CD4-positive, alpha-beta memory T cell (primary cell): ENCODE measurements at places on chromosomes 5 and 9. TPM values are rescaled to one million over a fixed set of nuclear protein-coding genes. Genes with fewer than 3 reads are reported as not detected.

The PCYOX1L gene
- total RNA-seq = 43.9 TPM

The ALDH1B1 gene
- total RNA-seq = 4.1 TPM

The NR5A1 gene
- total RNA-seq = not detected

The SLC6A18 gene
- total RNA-seq = not detected

DNA sequence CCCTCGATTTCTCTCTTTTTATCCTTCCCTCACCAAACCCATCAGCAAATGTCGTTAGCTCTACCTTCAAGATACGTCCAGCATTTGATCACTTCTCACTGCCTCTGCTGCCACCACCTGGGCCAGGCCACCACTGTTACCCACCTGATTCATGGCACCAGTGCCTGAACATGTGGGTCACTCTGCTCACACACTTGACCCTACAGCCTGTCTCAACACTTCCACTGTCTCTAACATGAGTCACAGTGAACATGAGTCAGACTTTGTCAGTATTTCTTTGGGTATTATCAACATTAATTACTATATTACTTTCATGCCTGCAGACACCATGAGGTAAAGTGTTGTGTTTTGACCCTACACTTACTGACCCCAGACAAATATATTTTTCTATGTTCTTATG lies 19.6 kb downstream of the SLC24A2 start:
- no peak overlapping the region for H3K4me3 ChIP-seq
- no peak overlapping the region for H3K27ac ChIP-seq
- no peak for DNase-seq
- H3K4me1 ChIP-seq = no peaks in the 10 kb centered on the region
- no peaks in the 10 kb centered on the region for H3K36me3 ChIP-seq
- H3K27me3 ChIP-seq = no peaks in the 10 kb centered on the region

- no peak overlapping the region for H3K4me3 ChIP-seq
- no peaks in the 10 kb centered on the region for H3K36me3 ChIP-seq
- no peak overlapping the region for H3K27ac ChIP-seq
- no peak for DNase-seq
- no peaks in the 10 kb centered on the region for H3K27me3 ChIP-seq
Measured at GRCh38 chr9:31253800-31254762, 1130.4 kb upstream of the ACO1 start.

GRCh38 chr5:149641000-149641576 lies 59.8 kb downstream of the ARHGEF37 start:
- H3K36me3 ChIP-seq = no peaks in the 10 kb centered on the region
- no peak overlapping the region for H3K27ac ChIP-seq
- H3K4me3 ChIP-seq = no peak overlapping the region
- H3K4me1 ChIP-seq = no peaks in the 10 kb centered on the region

DNA sequence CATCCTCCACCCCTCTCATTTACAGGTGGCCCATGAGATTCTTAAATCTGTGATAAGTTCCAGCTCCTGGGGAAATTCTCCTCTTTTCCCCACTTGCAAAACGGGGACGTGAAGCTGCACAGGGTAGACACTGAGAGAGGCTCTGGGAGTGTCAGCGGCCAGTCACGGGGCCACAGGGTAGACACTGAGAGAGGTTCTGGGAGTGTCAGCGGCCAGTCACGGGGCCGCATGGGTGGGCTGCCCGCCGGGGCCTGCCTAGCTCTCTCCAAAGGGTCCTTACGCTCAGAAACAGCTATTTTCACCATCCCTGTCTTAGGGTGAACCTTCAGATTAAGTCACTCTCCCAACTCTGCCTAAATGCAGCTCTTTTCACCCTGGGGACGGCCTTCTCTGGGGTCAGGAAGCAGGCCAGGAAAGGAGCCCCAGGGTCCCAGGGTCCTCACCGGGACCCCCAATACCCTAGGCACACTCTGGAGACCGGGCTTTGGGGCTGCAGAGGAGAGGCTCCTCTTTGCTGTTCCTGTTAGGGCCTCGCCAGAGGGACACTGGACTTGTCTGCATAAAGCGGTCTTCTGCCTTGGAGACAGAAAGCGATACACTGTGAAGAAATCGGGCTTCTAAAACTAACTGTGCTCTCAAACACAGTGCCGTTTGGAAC lies 1.5 kb downstream of the FAM78A start:
- H3K27ac ChIP-seq = peak overlapping the region; percentile 72
- no peaks in the 10 kb centered on the region for H3K27me3 ChIP-seq
- H3K4me3 ChIP-seq = peak overlapping the region; percentile 100

GRCh38 chr9:114771889-114772288 lies 34.0 kb downstream of the TNFSF15 start:
- no peaks in the 10 kb centered on the region for H3K36me3 ChIP-seq
- H3K4me3 ChIP-seq = no peak overlapping the region
- peaks cover 16% of the 10 kb centered on the region for H3K4me1 ChIP-seq
- H3K27ac ChIP-seq = no peak overlapping the region
- H3K27me3 ChIP-seq = no peaks in the 10 kb centered on the region
- no peak for DNase-seq

DNA sequence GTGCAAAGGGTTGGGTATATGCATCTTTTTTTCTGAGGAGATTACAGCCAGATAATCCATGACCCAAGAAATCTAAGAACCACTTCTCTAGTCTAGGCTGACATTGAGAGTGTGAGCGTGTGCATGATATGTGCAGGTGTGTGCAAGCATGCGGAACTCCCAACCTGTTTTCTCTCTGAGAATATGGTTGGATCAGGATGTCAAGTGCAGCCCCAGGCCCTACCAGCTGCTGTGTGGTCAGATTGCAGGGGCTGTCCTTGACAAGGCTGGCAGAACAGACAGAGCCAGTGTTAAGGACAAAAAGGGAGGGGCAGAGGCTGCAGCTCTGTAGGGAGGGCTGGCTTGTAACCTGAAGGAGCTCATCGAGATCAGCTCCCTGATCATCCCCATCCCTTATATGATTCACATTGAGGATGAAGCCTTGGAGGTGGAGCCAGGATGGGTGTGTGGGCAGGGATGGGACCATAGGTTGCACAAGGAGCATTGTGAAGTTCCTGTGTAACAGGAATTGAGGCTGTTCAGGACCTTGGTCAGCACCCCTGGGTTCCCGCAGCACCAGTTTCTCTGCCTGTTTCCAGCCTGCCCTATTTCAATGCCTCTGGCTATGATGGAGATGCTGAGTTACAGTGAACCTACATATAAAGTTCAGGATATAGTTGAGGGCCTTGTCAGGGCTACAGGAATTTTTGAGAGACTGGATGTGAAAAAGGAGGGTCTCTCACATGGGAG lies 52.6 kb upstream of the ARAP3 start:
- no peaks in the 10 kb centered on the region for H3K4me1 ChIP-seq
- no peaks in the 10 kb centered on the region for H3K36me3 ChIP-seq
- H3K27ac ChIP-seq = no peak overlapping the region

- no peaks in the 10 kb centered on the region for H3K27me3 ChIP-seq
- DNase-seq = no peak
- peaks cover 14% of the 10 kb centered on the region for H3K36me3 ChIP-seq
- H3K4me1 ChIP-seq = peaks cover 29% of the 10 kb centered on the region
- peak overlapping the region; percentile 95 for H3K27ac ChIP-seq
Measured at GRCh38 chr5:97182571-97183099, 412 bp downstream of the RIOK2 start.

DNA sequence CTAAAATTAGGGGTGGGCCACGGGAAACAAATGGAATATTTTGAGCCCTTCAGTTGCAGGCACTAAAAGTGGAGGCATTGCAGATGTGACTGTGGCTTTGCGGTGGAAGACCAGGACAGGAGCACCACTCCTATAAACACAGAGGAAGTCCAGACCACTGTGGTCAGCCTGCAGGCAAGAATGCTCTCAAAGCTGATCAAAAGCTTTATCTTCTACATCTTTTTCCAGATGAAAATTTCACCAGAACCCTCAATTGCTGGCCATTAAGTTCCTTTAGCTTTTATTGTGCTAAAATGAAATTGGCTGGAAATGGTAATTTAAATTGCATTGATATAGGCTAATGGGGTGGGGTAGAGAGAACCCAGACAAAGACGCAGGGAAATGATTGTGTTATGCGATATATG lies 208.8 kb downstream of the ERCC6L2 start:
- DNase-seq = no peak
- no peak overlapping the region for H3K27ac ChIP-seq
- no peaks in the 10 kb centered on the region for H3K4me1 ChIP-seq
- no peaks in the 10 kb centered on the region for H3K36me3 ChIP-seq
- H3K27me3 ChIP-seq = no peaks in the 10 kb centered on the region
- no peak overlapping the region for H3K4me3 ChIP-seq

DNA sequence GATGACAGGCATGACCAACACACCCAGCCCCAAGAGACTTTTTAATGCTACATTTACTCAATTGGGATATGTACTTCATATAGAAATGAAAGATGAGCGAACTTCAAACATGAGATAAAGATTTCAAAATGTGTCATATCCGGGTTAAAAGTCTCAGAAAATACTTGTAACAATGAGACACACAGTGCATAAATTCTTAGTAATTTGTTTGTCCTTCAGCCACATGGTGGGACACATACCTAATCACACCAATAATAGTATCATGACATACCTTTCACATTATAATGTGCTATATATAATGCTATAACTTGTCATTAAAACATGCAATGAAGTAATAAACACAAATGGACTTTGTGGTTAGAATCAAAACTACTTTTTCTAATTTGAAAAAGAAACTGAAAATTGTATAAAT lies 204.7 kb upstream of the RFX3 start:
- peaks cover 10% of the 10 kb centered on the region for H3K4me1 ChIP-seq
- H3K27ac ChIP-seq = no peak overlapping the region
- DNase-seq = no peak
- no peaks in the 10 kb centered on the region for H3K27me3 ChIP-seq
- H3K4me3 ChIP-seq = no peak overlapping the region

DNA sequence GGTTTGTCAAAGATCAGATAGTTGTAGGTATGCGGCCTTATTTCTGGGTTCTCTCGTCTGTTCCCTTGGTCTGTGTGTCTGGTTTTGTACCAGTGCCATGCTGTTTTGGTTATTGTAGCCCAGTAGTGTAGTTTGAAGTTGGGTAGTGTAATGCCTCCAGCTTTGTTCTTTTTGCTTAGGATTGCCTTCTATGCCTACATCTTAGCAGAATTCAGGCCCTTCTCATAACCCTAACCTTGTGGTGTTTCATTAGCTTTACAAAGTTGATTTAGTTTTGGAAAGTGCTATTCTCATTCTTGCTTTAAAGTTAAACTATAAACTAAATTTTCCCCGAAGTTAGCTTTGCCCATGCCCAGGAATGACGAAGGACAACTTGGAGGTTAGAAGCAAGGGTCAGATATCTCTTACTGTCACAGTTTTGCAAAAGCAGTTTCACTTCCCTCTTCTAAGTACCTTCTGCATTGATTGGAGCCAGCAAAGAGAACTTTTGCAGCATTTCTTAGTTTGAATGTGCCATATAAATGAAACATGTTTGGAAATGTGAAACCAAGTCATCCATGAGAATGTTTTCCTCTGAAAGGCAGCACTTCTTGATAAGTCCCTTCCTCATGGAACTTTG lies 274.3 kb upstream of the DMRT1 start:
- no peaks in the 10 kb centered on the region for H3K4me1 ChIP-seq
- DNase-seq = no peak
- H3K27ac ChIP-seq = no peak overlapping the region
- H3K36me3 ChIP-seq = no peaks in the 10 kb centered on the region
- no peak overlapping the region for H3K4me3 ChIP-seq

GRCh38 chr5:111748304-111748763 lies 8.7 kb downstream of the NREP start:
- no peaks in the 10 kb centered on the region for H3K36me3 ChIP-seq
- no peaks in the 10 kb centered on the region for H3K4me1 ChIP-seq
- no peak overlapping the region for H3K4me3 ChIP-seq
- no peak for DNase-seq
- H3K27ac ChIP-seq = no peak overlapping the region

GRCh38 chr9:122207096-122207495 lies 21.7 kb downstream of the LHX6 start:
- no peak overlapping the region for H3K27ac ChIP-seq
- no peaks in the 10 kb centered on the region for H3K36me3 ChIP-seq
- no peak for DNase-seq
- no peak overlapping the region for H3K4me3 ChIP-seq
- no peaks in the 10 kb centered on the region for H3K27me3 ChIP-seq

DNA sequence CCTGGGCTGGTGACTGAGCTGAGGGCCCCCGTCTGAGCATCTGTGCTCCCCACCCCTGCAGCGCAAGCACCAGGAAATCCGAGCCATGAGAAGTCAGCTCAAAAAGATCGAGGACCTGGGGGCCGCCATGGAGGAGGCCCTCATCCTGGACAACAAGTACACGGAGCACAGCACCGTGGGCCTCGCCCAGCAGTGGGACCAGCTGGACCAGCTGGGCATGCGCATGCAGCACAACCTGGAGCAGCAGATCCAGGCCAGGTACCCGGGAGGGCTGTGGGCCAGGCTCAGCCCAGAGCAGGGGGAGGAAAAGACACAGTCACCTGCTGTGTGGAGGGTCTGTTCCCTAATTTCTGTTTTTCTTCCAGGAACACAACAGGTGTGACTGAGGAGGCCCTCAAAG lies 24.6 kb downstream of the DYNC2I2 start:
- no peak overlapping the region for H3K27ac ChIP-seq
- H3K36me3 ChIP-seq = peaks cover 57% of the 10 kb centered on the region
- no peaks in the 10 kb centered on the region for H3K27me3 ChIP-seq
- H3K4me3 ChIP-seq = no peak overlapping the region
- no peaks in the 10 kb centered on the region for H3K4me1 ChIP-seq

DNA sequence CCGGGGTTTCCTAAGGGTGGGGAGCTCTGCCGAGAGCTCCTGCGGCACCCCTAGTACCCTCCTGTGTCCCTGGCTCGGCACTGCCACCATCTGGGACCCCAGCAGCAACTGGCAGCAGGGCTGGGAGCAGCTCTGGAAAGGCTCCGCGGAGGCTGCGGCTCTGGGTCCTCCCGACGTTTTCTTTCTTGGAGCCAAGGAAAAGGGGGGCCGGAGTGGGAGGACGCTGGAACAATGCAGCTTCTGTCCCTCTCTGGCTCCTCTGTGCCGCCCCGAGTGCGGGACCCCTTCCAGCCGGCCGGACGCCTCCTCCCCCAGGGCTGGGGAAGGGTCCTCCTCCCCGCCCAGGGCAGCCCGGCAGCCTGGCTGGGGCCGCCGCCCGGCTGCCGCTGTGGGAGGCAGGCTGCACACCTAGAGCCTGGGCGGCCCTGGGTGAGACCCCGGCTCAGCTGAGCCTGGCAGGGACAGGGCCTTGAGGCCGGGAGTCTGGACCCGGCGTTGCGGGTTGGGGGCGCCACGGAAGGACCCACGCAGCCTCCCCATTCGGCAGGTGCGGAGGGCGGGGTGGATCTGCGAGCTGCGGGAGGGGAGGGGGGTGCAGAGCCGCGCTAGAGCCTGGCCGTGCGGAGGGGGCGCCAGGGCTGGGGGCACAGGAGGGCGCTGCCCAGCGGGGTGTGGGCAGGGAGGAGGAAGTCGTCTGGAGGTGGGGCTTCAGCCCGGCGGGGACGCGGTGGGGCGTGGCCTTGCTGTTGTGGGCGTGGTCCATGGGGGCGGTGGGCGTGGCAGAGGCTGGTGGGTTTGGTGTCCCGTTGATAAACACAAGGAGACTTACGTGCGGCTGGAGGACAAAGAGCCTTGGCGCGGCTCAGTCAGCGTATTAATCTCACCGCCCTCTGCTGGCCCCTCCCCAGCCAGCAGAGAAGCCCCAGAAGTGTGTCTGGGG lies 15.1 kb downstream of the GPSM1 start:
- no peaks in the 10 kb centered on the region for H3K27me3 ChIP-seq
- DNase-seq = peak; percentile 36
- no peaks in the 10 kb centered on the region for H3K36me3 ChIP-seq
- no peaks in the 10 kb centered on the region for H3K4me1 ChIP-seq
- H3K27ac ChIP-seq = no peak overlapping the region
- no peak overlapping the region for H3K4me3 ChIP-seq

- no peaks in the 10 kb centered on the region for H3K4me1 ChIP-seq
- no peak overlapping the region for H3K27ac ChIP-seq
- DNase-seq = no peak
Measured at GRCh38 chr5:167777746-167778145, 513.7 kb upstream of the WWC1 start.

GRCh38 chr9:134293611-134294152 lies 32.6 kb upstream of the RXRA start:
- no peak overlapping the region for H3K27ac ChIP-seq
- no peak overlapping the region for H3K4me3 ChIP-seq
- no peaks in the 10 kb centered on the region for H3K36me3 ChIP-seq
- H3K4me1 ChIP-seq = no peaks in the 10 kb centered on the region
- no peaks in the 10 kb centered on the region for H3K27me3 ChIP-seq
- no peak for DNase-seq
